ENCODE measurements at places on chromosomes 7 and 10. TPM values are rescaled to one million over a fixed set of nuclear protein-coding genes. Genes with fewer than 3 reads are reported as not detected.

The CPN1 gene
- total RNA-seq = 0.16 TPM

The IQUB gene
- total RNA-seq = 1.5 TPM

DNA sequence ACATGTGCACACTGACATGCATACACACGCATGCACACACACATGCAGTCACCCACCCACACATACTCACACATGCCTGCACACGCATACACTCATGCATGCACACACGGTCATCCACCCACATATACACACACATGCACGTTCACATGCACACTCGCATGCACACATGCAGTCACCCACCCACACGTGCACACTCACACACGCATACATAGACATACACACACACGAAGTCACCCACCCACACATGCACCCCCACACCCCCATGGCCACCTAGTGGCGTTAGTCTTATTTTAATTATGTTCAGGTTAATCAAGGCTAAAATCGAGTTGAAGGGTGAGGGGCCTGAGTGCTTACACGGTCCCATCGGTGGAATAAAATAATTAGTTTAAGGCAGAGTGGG, 96.8 kb downstream of the DNAJB6 start:
- DNase-seq = no peak

- DNase-seq = no peak
Observed at GRCh38 chr10:70668454-70668970, 3.8 kb upstream of the ADAMTS14 start.

The SEMA3D gene
- 102 TPM for total RNA-seq

GRCh38 chr10:101400585-101400984, 46.6 kb downstream of the BTRC start:
- DNase-seq = no peak

DNA sequence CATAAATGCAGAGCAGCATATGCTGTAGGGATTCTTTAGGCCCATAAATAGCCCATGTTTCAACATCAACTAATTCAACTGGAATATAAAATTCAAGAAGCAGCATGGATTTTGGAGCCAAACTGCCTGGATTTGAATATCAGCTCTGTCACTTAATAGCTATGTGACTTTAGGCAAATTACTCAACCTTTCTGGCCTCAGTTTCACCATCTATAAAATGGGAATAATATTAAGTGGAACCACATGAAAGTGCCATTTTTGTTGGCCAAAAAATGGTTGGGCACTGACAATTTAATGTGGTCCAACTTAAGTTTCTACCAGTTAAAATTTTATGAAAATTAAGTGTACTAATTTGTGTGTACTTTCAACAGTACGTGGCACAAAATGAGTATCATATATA, 98.1 kb downstream of the GSAP start:
- no peak for DNase-seq

DNA sequence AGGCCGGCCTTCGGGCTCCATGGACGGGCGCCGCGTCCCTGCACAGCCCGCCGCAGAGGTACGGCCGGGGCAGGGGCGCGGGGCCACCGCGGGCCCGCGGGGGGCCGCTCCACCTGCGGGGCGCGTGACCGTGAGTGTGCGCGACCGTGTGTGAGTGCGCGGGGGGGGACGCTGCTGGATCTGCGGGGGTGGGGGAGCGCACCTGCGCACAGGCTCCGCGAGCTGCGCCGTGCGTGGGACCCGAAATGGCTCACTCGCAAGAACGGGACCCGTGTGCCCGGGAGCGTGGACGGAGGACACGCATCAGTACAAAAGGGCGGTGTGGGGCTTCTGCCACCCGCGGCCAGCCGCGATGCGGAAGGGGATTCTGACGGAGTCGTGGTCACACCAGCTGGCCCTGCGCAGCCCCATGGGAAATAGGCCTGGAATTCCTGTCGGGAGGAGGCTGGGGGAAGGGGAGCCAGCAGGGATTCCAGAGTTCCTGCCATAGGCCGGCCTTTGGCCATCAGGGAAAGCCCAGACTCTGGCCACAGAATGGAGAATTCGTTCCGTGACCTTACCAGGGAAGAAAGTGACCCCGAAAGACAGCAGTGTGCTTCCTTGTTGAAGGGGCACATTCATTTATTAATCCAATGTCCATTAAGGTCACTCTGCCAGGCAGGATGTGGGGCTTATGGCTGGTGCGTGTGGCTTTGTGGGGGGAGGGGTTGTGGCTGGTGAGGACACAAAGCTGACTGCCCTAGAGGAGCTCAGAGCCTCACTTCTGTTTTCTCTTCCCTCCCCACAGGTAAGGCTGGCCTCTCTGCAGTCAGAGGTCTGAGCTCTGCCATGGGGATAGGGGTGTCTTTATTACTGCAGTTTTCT, 494 bp downstream of the REPIN1 start:
- DNase-seq = no peak

DNA sequence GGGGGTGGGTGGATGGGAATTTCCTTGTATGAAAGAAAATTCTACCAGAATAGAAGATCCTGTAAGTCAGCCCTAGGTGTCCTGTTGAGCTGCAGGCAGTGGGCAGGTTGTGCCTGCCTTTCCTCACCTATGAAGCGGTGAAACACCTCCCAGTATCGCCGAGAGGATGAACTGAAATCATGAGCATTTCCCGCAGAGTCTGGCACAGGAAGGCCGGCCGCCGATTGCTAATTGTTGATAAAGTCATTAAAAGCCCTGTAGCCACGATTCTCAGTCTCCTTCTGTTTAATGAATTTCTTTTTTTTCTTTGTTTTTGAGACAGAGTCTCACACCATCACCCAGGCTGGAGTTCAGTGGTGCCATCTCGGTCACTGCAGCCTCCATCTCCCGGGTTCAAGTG, 142.1 kb downstream of the CAMK1D start:
- DNase-seq = no peak

DNA sequence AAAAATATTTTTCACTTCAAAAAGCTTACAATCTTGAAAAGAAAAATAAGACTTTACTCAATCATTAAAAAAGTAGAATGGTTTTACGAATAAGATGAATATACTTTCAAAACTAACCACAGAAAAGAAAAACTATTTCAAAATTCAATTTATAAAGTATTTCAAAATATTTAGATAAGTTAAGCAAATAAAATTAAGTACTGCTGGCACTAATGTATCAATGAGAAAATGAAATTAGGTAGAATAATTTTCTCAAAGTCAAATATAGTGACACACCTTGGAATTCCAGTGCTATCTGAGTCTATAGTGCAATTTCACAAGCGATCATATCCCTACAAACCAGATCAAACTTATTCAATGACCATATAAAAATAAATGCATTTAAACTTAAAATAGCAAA, 109.8 kb upstream of the SEMA3A start:
- no peak for DNase-seq

The AZGP1 gene
- total RNA-seq = 1.9 TPM

The FGL2 gene
- 222 TPM for total RNA-seq

DNA sequence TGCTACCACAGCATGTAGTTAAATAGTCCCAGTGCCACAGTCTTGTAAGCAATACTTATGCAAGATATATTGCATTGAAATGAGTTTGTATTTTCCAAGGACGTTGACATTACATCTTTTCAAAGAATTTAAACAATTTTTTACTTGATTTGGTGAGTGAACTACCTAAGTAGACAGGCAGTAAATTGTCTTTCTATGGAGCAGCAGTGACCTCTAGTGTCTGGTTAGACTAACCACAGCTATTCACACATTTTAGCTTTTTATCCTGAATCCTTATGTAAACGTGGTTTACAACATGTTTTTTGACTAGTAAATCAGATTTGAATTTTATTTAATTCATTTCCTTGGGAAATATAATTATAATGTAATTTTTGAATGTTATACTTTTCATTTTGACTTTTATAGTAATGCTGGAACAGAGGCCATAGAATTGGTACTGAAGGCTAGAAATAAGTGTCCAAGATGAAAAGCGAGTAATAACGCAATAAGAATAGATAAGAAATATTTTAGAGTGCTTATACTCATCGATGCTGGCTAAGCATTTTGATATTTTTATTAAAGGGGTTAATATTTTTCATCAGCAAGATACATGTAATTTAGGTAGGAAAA, 5.6 kb downstream of the LRRTM3 start:
- DNase-seq = peak; percentile 37

The NEURL1 gene
- 5.2 TPM for total RNA-seq

The C10orf143 gene
- 1.6 TPM for total RNA-seq

The PSMC2 gene
- 126 TPM for total RNA-seq

DNA sequence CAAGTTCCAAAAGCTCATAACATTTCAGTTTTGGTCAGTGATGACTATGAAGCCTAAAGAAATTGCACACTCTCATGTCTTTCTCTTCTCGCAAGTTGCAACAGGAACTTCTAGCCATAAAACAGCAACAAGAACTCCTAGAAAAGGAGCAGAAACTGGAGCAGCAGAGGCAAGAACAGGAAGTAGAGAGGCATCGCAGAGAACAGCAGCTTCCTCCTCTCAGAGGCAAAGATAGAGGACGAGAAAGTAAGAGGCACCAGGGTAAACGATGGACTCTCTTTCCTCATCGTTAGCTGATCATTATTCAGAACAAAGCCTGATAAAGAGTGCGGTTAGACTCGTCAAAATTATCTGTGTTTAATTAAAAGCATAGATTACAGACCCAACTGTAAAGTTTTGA, 94.7 kb downstream of the HDAC9 start:
- no peak for DNase-seq

DNA sequence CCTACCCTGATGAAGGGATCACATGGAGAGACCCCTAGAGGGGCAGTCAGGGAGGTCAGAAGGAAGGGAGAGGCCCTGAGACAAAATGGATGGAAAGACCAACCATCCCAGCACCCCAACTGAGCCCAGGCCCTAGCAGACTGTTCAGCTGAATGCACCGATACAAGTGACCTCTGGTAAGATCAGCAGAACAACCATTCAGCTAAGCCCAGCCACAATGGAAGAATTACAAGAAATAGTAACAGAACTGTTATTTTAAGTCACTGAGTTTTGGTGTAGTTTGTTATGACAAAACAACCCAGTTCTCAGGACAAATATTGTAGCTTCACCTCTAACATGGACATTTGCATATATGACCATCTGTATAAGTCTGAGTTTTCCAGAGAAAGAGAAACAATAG, 210.4 kb upstream of the SVIL start:
- no peak for DNase-seq

The ZNF853 gene
- total RNA-seq = 6.6 TPM

DNA sequence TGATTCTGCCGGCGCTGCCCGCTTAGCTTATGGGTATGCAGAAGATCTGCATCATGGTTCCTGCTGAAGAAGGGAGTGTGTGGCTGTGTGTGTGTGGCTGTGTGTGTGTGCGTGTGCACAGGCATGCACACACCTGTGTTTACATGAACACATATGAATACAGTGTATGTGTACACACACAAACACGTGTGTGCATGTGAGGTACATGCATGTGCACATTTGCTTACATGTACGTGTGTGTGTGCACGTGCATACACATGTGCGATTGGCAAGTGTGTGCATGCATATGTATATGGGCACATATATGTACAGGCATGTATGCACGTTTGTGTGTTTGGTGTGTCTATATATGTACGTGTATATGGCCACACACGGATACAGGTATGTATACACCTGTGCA, 16.4 kb upstream of the FAM20C start:
- DNase-seq = no peak

GRCh38 chr7:23247603-23248335, 1.2 kb downstream of the GPNMB start:
- no peak for DNase-seq

GRCh38 chr10:52297747-52298146, 16.3 kb upstream of the DKK1 start:
- no peak for DNase-seq

Data from urinary bladder (tissue), 4 donors.